Activated naive CD8-positive, alpha-beta T cell treated with anti-CD3 and anti-CD28 coated beads for 36 hours (primary cell): ENCODE measurements at places on chromosomes 3 and 15. TPM values are rescaled to one million over a fixed set of nuclear protein-coding genes. Genes with fewer than 3 reads are reported as not detected.

DNA sequence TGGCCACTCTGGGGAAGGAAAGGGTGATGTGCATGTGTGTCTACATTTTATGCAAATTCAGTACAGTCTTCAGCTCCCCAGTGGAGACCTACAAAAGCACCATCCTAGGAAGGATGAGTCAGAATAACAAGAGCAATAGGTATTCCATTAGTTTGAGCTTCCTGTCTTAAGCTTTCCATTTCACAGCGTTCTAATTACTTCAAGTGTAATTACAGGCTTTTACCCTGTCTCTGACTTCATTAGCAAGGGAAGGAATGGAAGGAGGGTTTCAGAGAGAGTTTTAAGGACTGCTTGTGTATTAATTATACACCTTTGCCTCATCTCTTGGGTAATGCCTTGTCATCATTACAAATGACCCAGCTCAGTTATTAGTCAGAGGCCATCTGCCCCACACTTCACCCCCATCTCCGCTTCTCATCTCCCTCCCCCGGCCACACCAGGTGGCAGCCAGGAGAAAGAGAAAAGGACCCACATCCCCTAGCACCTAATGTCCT, 202.8 kb upstream of the MRPL3 start:
- no peak for DNase-seq

The SUSD5 gene
- total RNA-seq = not detected

DNA sequence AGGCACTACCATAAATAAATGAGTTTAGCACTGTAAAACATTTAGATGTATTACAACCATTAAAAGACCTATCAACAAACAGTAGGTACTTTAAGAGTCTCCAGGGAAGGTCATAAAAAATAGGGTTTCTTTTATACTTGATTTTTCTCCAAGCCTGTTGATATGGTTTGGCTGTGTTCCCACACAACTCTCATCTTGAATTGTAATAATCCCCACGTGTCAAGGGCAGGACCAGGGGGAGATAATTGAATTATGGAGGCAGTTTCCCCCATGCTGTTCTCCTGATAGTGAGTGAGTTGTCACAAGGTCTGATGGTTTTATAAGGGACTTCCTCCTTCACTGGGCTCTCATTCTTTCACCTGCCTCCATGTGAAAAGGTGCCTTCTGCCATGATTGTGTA, 468.9 kb upstream of the UBE2E2 start:
- no peak for DNase-seq

GRCh38 chr15:69664572-69665571, 212.3 kb downstream of the RPLP1 start:
- DNase-seq = no peak

The MUC20 gene
- 0.29 TPM for total RNA-seq

DNA sequence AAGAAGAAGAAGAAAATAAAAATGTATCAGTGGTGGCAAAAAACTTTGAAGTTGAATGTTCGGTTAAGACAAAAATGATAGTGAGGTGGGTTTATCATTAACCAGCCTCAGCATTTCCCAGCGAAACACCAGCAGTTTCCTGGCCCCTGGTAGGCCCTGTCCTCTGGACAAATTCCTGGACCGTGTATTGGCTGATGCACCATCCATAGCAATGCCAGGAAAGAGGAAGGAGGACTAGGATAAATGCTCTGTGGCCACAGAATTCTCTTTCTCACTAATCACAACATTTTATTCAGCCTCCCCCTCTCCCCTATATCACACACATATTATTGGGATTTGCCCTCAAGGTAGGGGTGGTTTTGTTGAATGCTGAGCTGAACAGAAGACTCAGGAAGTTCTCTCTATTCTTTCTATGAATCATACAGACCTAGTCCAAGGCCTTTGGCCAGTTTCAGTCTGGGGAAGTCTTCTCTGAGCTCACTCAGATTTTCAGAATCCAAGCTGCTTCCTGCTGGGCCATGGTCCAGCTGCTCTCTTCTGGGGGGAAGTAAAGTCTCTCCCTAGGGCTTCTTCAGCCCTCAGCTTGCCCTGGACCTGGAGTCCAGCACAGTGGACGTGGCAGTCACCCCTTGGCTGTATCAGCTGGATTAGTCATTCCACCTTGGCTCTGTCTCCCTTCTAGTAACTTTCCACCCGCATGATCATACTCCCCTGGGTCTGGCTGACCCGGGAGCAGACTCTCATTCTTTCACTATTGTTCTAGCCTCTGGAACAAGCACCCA, 27.6 kb downstream of the SLC28A1 start:
- DNase-seq = no peak

GRCh38 chr3:177169936-177170722, 27.2 kb downstream of the TBL1XR1 start:
- DNase-seq = no peak

DNA sequence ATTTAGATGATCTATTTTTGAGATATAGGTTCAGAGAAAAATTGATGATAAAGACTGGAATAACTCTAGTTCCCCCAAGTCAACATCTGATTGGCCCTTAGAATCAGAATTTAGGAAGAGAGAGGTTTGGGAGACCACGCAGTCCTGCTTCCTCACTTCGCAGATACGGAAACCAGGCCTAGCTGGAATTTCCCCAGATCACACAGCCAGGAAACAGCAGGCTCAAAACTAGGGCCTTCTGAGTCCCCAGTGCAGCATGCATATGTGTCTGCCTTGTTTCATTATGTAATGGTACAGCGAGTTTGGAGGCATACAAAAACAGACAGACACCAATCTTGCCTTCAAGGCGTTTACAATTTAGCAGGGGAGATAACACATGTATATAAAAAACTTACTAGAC, 177.1 kb upstream of the ICE2 start:
- DNase-seq = no peak
